ENCODE measurements at places on chromosomes 1 and 21.

GRCh38 chr1:22236900-22237299 is 94.0 kb upstream of the WNT4 start:
- DNase-seq = no peak

DNA sequence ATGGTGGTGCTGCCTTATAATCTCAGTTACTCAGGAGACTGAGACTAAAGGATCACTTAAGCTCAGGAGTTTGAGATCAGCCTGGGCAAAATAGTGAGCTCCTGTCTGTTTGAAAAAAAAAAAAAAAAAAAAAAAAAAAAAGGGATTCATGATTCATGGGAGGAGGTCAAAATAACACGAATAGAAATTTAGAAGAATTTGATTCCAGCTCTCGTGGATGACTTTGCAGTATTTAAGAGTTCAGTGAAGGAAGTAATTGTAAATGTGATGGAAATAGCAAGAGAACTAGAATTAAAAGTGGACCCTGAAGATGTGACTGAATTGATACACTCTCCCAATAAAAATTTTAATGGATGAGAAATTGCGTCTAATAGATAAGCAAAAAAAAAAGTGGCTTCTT is 15.8 kb downstream of the AUNIP start:
- DNase-seq = no peak

DNA sequence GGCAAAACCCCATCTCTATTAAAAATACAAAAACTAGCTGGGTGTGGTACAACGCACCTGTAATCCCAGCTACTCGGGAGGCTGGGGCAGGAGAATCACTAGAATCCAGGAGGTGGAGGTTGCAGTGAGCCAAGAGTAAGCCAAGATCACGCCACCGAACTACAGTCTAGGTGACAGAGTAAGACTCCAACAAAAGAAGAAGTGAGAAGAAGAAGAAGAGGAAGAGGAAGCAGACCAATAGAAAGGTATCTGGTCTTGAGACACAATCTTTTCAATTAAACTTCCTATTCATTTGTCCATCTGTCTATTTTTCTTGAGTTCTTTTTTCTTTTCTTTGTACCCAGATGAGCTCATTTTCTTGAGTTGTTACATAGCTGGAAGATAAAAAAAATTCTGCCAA is 55.7 kb upstream of the ACADM start:
- no peak for DNase-seq

GRCh38 chr1:59079434-59080140 is 217.3 kb upstream of the FGGY start:
- no peak for DNase-seq

DNA sequence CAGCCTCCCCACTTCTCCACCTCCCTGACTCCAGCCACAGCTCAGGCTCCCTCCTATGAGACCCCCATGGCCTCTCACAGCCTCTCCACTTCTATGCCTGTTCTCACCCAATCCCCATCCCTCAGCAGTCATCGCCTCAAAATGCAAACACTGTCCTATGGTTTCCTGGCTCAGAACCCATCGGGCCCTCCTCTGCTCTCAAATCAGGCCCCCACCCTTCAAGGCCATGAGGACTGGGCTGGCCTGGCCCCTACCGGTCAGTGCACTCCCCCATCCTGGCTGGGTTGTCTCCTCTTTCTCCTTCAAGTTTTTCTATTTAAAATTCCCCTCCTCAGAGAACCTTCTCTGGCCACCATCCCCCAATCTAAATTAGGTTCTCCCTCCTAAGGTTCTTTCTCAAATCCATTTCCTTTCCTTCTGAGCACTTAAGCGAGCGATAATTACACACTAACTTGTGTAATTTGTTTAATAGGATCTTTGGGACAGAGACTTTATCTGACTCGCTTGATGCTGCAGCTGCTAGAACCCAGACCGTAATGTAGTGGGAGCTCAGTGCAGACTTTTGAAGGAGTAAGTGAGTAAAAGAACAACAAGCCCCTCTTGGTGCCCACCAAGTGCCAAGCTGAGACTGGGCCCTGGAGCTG is 347.2 kb downstream of the MATN1 start:
- no peak for DNase-seq

GRCh38 chr1:23187637-23188036 is 19.0 kb upstream of the LUZP1 start:
- DNase-seq = no peak
